ENCODE measurements at places on chromosomes 4 and X. TPM values are rescaled to one million over a fixed set of nuclear protein-coding genes. Genes with fewer than 3 reads are reported as not detected.
A peak's percentile ranks its signal among the peaks of the same experiment; 100 is the strongest.

The SHOX gene
- not detected for total RNA-seq

The OTUD6A gene
- not detected for total RNA-seq

The GDPD2 gene
- not detected for total RNA-seq

DNA sequence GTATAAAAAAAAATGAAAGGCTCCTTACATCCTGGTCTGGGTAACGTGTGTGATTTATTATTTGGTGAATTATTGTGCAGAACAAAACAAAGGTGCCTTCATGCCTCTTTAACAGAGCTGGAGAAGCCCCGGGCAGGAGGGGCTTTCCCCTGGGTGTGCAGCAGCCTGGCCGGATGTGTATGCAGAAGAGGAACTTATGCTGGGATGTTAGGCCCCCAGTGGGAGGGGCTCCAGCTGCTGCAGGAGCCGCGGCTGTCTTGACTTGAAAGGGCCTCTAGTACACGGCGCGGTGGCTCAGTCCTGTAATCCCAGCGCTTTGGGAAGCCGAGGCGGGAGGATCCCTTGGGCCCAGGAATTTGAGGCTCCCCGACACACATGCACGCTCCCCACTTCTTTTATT, 16.0 kb downstream of the CCNQ start:
- DNase-seq, result peak; percentile 19

DNA sequence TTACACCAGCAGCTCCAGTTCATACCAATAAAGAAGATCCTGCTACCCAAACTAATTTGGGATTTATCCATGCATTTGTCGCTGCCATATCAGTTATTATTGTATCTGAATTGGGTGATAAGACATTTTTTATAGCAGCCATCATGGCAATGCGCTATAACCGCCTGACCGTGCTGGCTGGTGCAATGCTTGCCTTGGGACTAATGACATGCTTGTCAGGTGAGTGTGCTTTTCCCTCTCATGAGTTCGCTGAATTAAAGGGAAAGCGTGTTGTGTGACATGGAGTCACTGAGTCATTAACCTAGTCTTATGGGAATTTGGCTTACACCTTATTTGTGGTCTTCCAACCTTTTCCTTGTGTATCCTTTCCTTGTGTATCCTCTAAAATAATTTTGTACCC, 15.9 kb downstream of the TMEM165 start:
- no peak for DNase-seq

GRCh38 chrX:150489359-150490015, 78.9 kb upstream of the MTM1 start:
- no peak for DNase-seq

- DNase-seq, result peak; percentile 38
Observed at GRCh38 chr4:153234885-153235284, 30.6 kb downstream of the TRIM2 start.

DNA sequence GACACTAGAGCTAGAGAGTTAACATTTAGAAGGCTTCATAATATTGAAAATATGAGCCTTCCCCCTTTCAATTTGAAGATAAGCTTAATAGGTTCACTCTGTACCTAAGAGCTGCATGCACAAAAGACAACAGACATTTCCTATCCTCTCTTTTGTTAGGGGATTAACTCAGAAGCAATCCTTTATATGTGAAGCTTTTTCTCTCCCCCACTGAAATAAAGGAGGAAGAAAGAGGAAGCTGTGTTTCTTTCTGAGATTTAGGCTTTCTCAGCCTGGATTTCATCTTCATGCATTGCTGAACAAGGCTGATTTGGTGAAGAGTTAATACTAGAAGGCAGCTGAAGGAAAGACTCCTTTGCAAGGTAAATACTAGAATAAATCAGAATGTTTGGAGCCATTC, 21.0 kb upstream of the CABS1 start:
- DNase-seq, result no peak

DNA sequence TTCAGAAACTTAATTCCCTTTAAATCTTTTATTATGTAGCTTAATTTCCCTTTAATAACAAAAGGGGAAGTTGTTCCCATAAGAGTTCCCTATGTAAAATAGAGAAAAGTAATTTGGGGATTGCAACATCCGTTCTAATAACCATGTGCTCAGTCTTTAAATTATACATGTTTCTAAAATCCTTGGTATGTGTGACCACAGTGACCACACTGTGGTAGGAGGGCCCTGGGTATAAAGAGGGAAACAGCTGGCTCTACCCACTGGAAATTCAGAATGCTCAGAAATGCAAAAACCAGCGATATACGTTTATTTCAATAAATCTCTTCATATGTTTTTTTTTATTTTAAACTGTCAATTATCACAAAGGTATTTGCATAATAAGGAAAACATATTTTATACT, 219.1 kb downstream of the FGF13 start:
- DNase-seq, result no peak

Measured in bronchial epithelial cell (primary cell).